ENCODE measurements at places on chromosomes 5 and 9.

GRCh38 chr9:129171993-129172751 is 5.9 kb downstream of the IER5L start:
- DNase-seq = no peak

- DNase-seq = no peak
Measured at GRCh38 chr5:8730194-8730593, 815.7 kb downstream of the SEMA5A start.

- no peak for DNase-seq
Measured at GRCh38 chr9:135741276-135742219, 39.6 kb downstream of the KCNT1 start.

- DNase-seq = no peak
Measured at GRCh38 chr5:3381206-3381825, 214.3 kb upstream of the IRX1 start.

- DNase-seq = no peak
Measured at GRCh38 chr9:97933297-97933998, 4.5 kb downstream of the HEMGN start.

DNA sequence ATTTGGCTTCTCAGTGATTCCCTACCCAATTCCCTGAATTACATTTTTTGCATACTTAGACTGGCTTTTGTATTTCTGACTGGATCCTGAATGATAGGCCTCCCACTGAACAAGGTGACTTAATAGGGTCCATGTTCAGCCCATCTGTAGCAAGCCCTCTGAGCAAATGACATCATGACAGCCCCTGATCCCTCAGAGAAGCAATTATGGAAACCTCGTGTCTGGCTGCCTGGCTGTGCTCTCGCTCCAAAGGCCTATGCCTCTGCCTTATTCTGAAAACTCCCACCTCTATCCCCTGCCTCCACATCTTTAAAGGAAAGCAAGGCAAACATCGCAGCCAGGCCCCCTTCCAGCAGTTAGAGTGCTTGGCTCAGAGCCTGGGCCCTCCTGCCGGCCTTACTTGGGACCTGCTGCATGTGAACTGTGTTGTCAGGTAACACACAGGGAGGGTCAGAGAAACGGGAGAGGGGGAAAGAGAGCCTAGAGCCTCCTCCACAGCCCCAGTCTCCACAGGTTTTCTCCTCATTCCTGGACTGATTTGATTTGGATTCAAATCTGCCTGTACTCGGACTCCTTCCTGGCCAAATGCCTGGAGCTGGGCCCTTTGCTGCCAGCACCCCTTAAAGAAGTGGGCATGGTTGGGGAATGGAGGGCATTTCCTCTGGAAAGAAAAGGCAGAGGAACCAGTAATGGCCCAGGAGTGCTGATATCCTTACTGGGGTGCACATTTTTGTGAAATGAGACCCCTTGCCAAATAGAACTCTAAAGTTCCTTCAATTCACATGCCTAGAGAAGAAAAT is 3.8 kb downstream of the DCANP1 start:
- DNase-seq = no peak

- no peak for DNase-seq
Measured at GRCh38 chr5:3601911-3602782, 6.5 kb downstream of the IRX1 start.

DNA sequence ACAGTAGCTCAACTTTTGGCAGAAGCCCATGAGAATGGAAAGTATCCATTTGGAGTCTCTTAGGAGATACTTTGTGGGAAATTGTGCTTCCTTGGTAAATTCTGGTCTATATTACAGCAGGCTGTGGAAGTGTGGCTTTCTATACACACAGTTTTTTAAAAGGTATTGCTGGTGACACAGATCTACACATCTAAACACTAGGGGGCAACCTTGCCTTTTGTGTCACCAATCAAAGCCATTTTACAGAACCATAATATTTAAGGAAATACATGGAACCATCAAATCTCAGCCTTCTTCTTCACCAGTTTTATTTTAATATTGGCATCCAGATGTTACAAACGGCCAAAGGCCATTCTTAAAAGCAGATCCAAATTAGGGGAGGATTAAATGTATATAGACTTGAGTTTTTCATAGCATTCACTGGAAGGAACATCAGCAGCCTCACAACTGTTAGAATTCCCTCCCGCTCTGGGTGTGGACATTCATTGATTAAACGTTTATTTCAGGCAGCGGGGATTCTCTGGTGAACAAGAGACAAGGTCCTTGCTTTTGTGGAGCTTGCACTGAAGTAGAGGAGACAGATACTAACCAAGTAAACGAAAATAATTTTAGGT is 132.4 kb upstream of the EPB41L4A start:
- no peak for DNase-seq

DNA sequence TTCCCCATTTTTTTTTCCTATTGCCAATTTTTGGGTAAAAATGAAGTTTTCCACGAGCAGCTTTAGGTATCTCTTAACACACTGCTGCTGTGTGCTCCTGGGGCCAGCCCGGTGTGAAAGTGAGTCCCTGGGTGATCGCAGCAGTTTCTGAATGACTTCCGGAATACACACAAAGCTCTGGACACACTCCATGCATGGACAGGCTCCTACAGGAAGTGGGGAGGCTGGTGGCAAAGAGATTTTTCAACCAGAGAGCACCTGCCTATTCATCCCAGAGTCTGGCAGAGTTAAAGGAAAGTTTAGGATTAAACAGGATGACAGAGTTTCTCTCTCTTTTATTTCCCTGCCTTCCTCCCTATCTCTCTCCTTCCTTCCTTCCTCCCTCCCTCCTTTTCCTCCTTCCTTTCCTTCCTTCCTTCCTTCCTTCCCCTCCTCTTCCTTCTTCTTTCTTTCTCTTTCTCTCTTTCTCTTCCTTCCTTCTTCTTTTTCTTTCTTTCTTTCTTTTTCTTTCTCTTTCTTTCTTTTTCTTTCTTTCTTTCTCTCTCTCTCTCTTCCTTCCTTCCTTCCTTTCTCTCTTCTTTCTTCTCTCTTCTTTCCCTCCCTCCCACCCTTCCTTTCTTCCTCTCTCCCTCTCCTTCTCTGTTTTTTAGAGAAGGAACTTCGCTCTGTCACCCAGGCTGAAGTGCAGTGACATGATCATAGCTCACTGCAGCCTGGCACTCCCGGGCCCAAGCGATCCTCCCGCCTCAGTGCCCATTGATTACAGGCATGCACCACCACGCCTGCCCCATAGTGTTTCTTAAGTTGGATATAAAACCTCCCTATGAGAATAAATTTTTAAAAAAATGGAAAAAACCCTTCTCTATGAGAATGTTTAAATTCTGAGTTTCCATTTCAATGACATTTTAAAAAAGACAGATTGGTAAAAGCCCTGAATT is 38.7 kb upstream of the UBTD2 start:
- DNase-seq = no peak

DNA sequence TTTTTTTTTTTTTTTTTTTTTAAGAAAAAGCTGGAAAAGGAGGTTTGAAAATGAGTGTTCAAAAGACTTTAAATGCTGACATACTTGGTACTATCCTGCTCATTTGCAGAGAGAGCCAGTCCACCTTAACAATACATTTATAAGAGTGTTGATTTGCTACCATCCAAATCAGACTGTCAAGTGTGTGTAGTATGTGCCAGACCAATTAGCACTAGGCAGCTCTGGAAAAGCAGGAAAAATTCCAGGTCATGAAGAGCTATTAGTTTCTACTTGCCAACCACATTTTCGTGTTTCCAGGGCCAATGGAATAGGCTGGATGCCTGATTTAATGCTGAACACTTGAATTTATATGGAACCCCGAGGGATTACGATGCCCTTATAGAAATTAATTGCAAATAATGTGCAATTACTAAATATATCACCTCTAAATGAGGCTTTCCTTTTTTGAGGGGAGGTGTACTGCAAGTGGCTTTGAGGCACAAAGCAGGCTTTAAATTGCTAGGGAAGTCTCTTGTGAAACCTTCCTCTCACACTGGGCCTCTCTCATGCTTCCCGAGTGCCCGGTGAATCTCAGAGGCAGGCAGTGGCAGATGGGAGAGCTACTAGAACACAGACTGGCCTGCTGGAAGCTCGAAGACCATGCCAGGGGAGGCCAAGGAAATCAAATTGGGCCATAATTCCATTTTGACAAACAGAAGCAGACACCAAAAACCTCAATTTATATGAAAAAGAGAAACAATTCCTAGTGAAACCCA is 178.7 kb downstream of the PPP2R2B start:
- no peak for DNase-seq

DNA sequence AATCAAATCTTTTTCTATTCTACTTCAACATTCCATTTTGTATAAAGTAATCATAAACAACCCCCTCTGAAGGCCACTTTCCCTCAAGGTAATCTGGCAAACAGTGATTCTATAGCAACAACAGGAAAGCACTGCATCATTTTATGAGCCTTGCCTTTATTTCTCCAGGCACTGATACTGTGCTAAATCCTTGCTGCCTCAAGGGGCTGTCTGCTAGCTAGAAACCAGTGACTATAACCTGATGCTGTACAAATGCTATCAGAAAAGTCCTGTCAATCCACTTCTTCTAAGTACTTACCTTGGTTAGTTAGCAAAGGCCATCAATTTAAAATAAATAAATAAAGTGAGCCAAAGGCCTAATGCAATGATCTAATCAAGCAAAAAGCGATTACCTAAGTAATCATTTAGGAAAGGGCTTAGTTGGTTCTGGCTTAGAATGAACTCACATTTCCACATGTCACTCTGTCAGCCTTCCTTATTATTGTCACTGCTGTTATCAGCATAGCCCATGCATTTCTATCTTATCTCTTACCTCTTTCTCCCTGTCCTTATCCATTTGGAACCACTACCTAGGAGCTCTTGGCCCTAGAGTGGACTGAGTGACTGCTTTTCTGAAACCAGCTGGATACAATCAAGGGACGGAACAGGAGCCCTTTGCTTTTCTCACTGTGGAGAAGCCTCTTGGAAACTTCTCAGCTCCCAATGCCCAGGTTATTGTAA is 246.1 kb upstream of the MEF2C start:
- DNase-seq = no peak

- peak; percentile 53 for DNase-seq
Measured at GRCh38 chr9:12681620-12682019, 11.6 kb upstream of the TYRP1 start.

- no peak for DNase-seq
Measured at GRCh38 chr5:132622608-132623007, 35.4 kb upstream of the IL13 start.

DNA sequence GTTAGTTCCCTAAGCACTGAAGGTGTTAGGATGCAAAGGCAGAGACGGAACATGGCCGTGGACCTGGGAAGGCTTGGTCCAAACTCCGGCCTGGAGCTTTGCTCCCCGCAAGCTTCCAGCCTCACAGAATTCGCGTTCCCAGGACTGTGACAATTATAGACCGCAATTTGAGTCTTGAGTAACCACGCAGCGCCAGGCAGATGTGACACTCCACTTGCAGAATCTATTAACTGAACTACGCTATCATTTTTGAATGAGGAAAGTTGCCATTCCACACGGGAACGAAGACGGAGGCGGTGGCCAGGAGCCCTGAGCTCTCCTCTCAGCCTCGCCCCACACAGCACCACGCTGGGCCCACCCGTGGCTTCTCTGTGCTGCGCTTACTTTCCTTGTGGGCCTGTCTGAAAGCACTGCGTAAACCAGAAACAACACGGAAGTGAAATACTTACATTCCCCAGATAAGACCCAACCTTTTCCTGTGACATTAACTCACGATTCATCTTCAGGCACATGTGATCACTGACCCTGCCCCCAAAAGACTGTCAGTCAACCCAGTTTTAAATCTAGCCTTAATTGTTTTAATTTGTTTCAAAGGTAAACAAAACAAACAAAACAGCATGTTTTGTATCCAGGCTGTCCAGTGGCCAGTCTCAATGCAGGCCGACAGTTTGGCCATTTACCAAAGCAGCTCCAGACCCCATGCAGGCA is 16.1 kb upstream of the COL5A1 start:
- DNase-seq = peak; percentile 47

DNA sequence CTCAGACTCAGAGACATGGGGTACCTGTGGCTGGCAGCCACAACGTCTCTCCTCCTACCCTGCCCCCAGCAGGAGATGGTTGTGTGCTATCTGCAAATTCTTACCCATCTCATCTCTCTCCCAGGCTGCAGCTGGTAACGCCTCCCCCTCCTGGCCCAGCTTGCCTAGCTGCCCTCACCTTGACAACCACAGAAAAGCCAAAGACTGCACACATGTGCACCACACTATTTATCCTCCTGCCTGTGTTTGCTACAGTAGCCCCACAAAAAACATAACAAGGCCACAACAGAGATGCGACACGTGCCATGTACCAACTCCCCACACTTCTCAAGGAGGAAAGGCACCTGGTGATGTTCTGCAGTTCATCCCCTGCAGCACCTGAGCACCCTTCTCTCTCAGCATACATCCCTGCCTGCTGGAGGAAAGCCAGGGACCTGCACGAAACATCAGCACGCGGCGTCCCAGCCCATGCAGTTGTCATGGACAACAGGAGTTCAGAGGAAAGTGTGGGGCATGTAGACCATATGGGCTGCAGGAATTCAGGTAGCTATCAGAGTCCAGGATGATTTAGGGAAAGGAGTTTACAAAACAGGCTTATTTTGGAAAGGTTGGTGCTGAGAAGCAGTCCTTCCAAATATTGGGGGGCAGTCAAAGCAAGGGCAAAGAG is 168.7 kb downstream of the C5orf15 start:
- no peak for DNase-seq

DNA sequence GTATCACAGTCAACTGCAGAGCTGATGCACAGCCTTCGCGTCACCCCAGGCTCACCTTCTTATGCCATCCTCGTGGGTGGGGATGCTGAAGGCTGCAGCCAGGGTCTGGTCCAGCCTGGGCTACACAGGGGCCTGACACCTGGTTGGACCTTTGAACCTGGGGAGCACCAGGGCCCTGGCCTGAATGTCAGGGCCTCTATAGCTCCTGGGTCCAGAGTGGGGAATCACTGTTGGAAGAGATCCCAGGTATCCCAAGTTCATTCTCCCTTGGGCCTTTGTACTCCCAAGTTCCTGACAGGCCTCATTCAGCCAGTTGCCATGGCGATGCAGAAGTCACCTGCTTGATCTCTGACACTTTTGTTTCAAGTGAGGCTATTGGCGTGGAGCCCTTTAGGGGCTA is 43.8 kb downstream of the ZNF618 start:
- no peak for DNase-seq

DNA sequence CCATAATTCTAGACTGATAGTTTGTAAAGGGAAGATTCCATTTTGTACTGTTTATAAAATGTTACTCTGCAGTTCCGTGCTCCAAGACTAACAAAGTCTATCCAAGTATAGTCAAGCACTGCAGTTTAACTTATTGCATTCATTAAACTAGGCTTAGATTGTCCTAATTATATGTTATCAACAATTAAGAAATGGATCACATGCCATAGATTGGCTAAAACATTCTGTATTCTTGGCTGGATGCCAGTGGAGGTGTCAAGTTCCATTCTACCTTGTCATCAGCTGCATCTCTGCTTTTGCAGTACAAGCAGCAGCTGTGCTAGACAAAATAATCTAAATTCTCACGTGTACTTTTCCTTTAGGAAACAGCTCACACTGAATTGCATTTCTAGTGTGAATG is 69.4 kb upstream of the MEF2C start:
- no peak for DNase-seq

GRCh38 chr5:172939071-172939470 is 20.2 kb upstream of the RPL26L1 start:
- peak; percentile 53 for DNase-seq

Measured in NCI-H226 (cell line).